ENCODE measurements at places on chromosomes 13 and 19. TPM values are rescaled to one million over a fixed set of nuclear protein-coding genes. Genes with fewer than 3 reads are reported as not detected.

The CLDN10 gene
- total RNA-seq = 2.4 TPM

DNA sequence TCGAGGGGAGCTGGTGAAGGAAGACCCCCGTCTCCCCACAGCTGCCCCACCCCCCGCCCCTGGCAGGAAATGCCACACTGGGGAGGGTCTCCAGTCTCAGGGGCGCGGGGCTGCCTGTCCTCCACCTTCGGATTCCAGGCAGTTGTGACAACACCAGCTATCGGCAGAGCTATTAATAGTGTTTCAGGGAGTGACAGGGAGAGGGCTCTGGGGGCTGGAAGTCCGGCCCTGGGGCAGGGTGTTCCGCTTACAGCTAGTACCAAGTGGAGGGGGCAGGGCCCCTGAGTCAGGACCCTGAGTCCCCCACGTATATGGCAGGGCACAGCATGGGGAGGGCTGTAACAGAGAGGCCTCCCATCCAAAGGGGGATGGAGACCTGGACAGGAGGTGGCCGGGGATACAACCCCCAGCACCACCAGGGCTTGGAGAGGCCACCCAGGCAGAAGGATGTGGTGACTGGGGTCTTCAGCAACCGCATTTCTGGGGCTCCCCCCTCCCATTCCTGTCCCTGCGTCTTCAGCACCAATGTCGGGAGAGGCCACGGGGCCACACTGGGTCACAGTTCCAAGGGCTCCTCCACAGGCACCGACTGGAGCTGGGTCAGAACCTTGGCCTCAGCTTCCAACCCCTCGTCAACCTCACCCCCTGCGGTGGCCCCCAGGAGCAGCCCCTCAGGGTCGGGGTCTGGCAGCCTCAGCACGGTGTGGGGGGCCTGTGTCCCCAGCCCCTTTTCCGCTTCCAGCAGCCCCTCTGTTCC is 3.9 kb downstream of the SIX5 start:
- no peak for DNase-seq

GRCh38 chr13:32894589-32895001 is 121.6 kb upstream of the KL start:
- no peak for DNase-seq

GRCh38 chr13:111658145-111659100 is 338.0 kb downstream of the TEX29 start:
- DNase-seq = no peak

- DNase-seq = no peak
Measured at GRCh38 chr13:45662162-45662561, 40.0 kb upstream of the CBY2 start.

All from skin of body (tissue), 3 donors.